Hematopoietic multipotent progenitor cell treated with erythropoietin and hydrocortisone succinate and interleukin-3 and kit ligand, for 8 days (in vitro differentiated cells): ENCODE measurements at places on chromosomes 7 and 10.
A peak's percentile ranks its signal among the peaks of the same experiment; 100 is the strongest.

DNA sequence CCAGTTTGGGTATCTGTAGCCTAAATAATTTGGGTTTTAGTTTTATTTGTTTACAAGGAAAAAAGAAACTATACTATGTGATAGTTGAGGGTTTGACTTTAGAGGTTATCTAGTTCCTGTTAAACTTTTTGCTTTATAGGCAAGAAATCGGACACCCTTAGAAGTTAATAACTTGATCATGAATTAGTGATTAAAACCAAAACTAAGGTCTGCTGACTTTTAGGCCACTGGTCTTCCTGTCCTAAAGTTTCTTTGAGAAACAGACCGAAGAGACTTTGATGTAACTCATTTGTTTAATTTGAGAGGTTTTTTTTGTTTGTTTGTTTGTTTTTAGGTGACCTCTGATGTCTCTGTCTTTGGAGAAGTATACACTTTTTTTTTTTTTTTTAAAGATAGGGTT lies 59.7 kb downstream of the PHTF2 start:
- no peak for DNase-seq

DNA sequence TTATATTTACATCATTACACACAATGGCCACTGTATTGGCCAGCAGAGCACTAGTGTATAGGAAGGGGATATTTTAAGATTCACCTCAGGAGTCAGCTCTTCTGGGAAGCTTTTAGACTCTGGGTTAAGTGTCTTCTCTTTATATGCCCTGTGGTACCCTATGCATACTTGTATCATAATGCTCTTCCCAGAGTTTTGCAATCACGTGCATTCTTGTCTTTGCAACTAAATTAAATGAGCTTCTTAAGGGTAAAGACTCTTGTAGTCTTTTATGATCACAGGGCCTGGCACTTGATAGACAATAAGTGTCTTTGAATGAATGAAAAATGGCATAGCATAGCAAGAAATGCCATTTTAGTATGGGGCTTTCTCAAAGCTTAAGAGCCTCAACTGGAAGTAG lies 35.4 kb upstream of the ARMS2 start:
- DNase-seq, result no peak

GRCh38 chr7:29987811-29988317 lies 1.7 kb downstream of the SCRN1 start:
- peak; percentile 29 for DNase-seq

DNA sequence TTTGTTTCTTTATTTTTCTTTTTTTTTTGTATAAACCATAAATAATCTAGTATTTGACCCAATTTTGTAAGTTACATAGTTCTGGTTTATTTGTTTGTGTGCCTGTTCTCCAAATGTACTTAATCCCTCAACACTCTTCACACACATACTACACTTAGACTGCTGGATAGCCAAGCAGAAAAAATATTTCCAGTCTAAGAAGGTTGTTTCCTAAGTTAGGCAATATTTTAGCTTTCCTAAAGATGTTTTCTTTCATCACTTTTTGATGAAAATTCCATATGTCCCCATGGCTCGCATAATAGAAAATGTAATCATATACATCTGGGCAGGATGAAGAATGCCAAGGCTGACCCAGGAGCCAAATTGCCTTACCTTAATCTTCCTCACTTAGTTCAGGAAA lies 105.3 kb downstream of the PPP1R3A start:
- DNase-seq, result no peak
